Activated T-helper 1 cell treated with Interleukin-2 at 50 U/mL for 16 hours (primary cell): ENCODE measurements at places on chromosomes 4 and X.

DNA sequence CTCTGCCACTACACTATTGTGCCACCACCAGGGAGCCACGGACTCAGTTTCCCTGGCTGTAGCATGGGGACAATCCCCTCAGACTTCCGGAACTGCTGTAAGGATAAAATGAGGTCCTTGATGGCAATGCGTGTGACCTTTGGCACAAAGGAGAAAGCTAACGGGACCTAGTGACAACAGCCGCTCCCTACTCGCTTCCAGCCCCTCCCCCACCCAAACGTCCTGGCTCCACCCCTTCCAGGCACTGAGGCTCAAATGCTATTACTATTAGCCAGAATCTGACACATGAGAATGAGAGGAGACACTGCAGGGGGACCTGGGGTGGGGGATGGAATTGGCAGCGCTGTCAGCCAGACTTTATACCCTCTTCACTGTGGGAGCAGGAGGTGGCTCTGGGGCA is 5.4 kb upstream of the DUSP9 start:
- DNase-seq = no peak

- no peak for DNase-seq
Measured at GRCh38 chr4:120528428-120528827, 394.1 kb downstream of the PRDM5 start.

GRCh38 chrX:154720067-154720466 is 30.8 kb downstream of the GAB3 start:
- no peak for DNase-seq

DNA sequence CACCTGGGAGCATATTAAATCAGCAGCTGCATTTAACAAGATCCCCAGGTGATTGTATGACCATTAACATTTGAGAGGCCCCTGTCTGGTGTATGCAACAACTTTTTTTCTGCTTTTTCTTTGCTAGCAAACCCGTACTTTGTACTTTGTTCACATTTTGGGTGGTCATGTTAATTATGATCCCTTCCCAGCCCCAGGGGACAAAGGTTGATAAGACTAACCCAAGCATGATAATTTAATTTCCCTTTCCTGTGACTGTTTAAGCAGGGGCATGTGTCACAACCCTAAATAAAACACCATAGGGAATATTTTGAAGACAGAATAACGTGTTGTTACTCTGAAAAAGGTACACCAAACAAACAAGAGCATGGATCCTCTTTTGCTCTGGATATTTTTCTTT is 332.0 kb downstream of the PCDH18 start:
- no peak for DNase-seq

- DNase-seq = no peak
Measured at GRCh38 chr4:9944431-9945425, 76.6 kb downstream of the SLC2A9 start.
